ENCODE measurements at places on chromosomes 6 and 20.
A peak's percentile ranks its signal among the peaks of the same experiment; 100 is the strongest.

- no peak for DNase-seq
These were observed 199.0 kb upstream of the HSF2 start for GRCh38 chr6:122200440-122200839.

GRCh38 chr6:11188161-11188915, 44.1 kb downstream of the NEDD9 start:
- DNase-seq = no peak

GRCh38 chr6:31074401-31074800, 38.0 kb downstream of the C6orf15 start:
- no peak for DNase-seq

DNA sequence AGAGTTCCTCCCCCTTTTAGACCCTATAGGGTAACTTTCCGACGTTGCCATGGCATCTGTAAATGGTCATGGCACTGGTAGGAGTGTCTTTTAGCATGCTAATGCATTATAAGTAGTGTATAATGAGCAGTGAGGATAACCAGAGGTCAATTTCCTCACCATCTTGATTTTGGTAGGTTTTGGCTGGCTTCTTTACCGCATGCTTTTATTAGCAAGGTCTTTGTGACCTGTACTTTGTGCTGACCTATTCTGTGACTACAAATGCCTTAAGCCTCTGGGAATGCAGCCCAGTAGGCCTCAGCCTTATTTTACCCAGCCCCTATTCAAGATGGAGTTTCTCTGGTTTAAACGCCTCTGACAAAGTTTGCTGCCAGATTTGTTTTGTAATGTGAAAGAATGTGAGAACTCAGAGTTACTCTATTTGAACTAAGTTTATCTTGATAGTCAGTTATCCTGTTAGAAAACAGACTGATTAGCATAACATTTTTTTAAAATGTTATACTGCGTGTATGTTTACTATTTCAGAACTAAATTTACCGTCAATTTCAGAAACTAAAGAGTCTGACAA, 111.3 kb upstream of the PRSS16 start:
- no peak for DNase-seq

- no peak for DNase-seq
These were observed 10.1 kb downstream of the PKHD1 start for GRCh38 chr6:52077180-52077884.

- no peak for DNase-seq
These were observed 18.8 kb downstream of the MRAP2 start for GRCh38 chr6:84052204-84052882.

- DNase-seq = no peak
These were observed 3.4 kb downstream of the PRDM13 start for GRCh38 chr6:99609905-99610489.

- no peak for DNase-seq
These were observed 29.3 kb downstream of the PYGB start for GRCh38 chr20:25277051-25277801.

DNA sequence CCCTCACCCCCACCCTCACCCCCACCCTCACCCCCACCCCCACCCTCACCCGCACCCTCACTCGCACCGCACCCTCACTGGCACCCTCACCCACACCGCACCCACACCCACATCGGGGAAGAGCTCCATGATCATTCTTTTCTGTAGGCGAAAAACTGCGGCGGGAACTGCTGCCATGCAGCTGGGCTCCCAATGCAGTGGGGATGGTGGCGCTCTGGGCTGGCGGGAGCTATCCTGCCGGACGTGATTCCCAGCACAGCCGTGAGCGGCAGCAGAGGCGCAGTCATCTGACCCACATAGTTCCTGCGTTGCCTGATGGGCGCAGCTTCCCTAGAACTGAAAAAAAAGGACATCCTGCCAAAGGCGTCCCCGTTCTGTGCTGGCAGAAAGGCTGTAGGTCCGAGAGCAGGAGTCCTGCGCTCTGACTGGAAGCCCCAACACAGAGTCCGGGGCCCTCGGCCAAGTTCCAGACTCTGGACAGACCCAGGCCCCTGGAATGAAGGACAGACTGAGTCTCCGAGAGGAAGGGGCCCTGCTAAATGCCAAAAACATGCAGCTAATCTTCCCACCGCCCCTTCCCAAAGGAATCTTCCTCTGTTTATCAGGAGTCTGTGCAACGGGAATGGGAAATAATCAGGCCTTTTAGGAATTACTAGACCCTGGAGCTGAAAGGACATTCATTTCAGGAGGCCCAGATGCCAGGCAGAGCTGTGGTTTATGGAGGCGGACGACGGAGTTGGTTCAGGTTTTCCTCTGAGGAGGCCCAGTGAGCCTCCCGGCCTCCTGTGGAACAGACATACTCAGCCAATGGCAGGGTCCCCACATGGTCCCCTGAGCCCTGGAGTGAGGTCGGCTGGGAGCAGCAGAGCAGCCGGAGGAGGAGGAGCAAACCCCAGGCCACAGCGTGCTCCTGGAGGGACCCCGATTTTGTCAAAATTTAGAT, 14.1 kb upstream of the TCFL5 start:
- no peak for DNase-seq

DNA sequence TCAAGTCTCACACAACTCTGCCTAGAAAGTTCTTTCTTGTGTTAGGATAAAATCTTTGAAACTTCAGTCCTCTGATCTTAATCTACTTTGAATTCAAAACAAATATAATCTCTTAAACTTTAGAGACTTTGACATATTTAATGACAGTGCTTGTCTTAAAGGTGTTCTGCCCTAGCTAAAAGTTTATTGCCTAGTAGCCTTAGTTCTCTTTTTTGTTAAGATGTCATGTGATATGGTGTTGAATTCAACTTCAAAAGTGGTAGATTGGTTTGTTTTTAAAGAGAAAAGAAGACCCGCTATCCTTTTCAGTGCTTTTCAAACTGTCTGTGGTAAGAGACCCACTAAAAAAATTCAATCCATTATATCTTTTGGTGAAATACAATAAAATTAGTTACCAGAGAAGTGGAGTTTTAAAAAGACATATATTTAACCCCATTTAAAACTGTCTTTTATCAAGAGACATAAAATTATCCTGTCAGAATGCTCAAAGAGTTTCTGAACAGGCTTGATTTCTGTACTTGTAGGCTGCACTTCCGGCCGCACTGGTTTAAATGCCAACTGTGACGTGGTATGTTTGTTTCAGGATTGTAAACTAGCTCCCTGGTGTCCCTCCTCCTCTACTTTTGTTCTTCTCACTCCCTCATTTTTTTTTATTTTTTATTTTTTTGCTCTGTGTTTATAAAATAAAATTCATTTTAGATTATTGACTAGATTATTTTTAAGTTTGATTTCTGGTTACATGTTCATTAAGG, 76.5 kb downstream of the QKI start:
- no peak for DNase-seq

DNA sequence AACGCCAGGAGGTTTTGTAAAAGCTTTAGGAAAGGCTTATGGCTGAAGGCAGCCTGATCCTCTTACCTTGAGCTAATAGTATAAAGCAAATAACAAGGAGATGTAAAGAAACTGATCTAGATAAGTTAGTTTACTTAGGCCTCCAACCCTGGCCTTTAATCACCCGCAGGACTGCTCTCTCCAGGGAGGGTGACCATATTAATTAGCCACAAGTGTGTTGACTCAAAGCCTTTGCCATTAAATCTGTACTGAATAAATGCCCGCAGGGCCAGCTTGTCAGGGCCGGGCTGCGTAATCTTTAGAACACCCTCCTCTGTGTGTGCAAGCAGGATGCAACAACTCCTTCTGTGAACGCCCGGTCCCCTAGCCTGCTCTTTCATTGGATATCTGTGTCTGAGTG, 6.1 kb upstream of the PRSS16 start:
- DNase-seq = no peak

DNA sequence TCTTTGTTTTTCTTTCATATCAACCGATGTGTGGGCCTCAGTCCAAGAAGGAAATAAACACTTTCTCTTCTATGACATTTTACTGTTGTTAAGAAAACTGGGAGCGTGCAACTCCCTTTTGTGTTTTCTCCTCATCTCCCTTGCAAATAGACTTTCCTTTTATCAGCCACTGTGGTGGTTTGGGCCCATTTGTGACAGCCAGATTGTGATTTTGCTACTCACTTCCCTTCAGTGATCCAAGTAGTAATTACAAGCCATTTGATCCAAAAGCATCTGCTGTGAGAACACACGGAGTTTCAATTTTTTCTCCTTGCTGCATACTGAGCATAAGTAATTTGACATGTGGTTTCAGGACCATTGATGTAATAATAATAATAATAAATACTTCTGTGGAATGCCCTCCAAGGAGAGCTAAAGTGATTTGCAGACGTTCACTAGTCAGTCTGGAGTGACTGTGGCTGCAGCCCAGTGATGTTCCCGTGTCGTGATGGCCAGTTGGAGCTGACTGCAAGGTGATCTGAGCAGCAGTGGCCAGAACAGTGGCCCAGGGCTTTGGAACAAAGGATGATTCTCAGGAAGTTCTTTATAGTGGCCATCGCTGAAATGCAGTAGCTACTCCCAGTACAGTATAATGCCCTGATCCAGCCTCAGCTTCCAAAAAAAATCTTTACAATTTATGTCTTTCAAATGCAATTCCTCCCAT, 91.9 kb upstream of the CLDN20 start:
- DNase-seq = no peak

- DNase-seq = no peak
These were observed 205.4 kb downstream of the TPBG start for GRCh38 chr6:82569022-82569421.

- no peak for DNase-seq
These were observed 66.5 kb upstream of the SLC35F1 start for GRCh38 chr6:117840541-117840983.

GRCh38 chr6:25670793-25671513, 18.9 kb downstream of the SCGN start:
- no peak for DNase-seq

GRCh38 chr6:111162504-111162903, 75.2 kb downstream of the SLC16A10 start:
- DNase-seq = no peak

DNA sequence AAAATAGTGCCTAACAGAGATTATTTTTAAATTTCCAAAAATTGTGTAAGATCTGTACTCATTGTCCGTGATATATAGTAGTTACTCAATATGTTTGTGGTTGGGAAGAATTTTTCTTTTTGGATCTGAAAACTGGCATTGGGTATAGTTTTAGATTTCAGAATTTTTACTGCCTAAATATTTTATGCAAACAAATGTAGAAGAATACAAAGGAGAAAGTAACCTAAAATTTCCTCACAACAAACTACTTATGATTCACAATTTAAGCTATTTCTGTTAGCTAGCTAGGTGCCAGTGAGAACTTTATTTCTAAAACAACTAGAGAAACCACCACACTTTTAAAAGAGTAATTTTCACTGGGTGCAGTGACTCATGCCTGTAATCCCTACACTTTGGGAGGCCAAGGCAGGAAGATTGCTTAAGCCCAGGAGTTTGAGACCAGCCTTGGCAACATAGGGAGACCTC, 38.8 kb downstream of the SESN1 start:
- no peak for DNase-seq

DNA sequence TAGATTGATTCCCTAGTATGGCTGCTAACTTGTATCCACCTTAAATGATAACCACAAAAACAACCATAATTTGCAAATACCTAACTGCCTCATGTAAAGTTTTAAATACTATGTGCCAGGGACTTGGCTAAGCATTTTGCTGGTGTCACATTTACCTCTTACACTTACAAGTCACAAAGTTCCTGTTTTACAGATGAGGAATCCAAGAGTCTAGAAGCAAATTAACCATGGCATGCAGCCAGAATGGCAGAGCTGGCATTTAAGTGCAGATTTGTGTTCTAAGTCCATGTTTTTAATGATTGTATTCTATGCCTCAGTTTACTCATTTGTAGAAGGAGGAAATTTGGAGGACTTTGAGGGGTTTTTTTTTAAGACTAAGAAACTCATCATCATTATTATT, 696.7 kb downstream of the PTPRT start:
- no peak for DNase-seq

DNA sequence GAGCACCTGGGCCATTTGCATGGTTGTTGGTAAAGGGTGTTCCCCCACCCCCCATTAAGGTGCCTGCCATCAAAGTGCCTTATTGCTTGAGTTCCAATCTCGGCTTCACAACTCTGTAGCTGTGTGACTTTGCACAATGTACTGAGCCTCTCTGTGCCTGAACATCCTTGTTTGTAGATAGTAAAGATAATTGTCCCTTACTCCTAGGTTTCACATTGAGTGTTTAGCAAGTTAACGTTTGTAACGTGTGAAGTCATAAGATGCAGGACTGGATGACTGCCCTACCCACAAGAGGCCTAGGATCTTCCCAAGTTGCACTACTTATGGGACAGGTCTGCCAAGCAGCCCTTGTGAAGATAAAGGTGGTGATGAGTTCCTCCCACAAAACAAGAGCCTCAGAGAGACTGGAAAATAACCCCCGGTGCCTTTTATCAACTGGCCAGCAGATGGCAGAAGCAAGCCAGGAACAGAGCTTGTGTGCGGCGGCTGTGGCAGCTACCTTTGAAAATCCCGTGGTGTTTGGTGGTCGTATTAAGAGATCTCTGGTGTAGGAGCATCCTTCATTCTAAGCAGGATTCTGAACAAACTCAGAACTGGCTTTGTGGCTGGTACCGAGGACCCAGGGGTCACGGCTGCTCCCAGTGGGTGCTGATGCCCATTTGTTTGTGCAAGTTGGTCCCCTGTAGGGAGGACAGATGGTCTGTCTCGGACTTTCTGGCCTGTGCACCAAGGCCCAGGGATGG, 99.1 kb downstream of the CDH26 start:
- peak; percentile 16 for DNase-seq

GRCh38 chr6:153947808-153948447, 91.1 kb upstream of the OPRM1 start:
- DNase-seq = no peak

DNA sequence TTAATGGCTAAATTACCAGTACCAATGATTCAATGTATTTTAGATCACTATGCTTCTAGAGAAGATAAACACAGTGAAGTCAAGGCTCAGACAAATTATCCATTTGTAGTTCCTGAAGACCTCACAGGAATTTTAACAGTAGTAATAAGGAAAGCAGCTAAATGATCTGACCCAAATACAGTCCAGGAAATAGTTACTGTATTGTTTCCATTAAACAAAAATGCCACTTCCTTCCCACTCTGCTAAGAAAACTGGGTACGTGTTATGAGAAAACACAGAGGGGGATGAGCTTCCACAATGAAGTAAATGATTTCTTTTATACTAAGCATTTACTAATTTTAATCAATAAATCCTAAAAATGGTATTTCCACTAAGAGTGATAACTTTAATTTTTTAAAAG, 127.9 kb downstream of the CDK19 start:
- DNase-seq = no peak

- DNase-seq = no peak
These were observed 341.6 kb upstream of the NRSN1 start for GRCh38 chr6:23784301-23784919.

- DNase-seq = no peak
These were observed 175.8 kb downstream of the GMPR start for GRCh38 chr6:16414205-16414604.

- DNase-seq = no peak
These were observed 142.3 kb downstream of the TFAP2A start for GRCh38 chr6:10272591-10272990.

DNA sequence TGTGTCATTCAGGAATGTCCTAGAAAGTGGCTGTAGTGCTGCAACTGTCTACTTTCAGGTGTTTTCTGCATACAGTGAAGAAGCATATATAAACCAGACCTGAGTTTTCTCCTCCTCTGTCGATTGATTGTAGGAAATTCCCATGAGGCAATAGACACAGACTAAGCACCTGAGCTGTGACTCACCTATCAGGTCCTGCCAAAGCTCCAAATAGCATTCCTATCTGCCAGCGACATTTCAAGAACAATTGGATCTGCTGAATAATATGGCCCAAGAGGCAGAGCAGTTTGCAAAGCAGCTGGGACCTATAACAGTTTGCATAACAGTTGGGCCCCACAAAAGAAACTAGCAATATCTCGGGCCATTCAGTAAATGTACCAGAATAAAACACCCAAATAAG, 360.4 kb downstream of the HAO1 start:
- DNase-seq = no peak

Data from memory B cell (primary cell).